Stimulated activated CD8-positive, alpha-beta memory T cell treated with anti-CD3 and anti-CD28 coated beads, Interleukin-15, amount 100 ng/mL, for 4 hours (primary cell): ENCODE measurements at places on chromosomes 7 and 10.

DNA sequence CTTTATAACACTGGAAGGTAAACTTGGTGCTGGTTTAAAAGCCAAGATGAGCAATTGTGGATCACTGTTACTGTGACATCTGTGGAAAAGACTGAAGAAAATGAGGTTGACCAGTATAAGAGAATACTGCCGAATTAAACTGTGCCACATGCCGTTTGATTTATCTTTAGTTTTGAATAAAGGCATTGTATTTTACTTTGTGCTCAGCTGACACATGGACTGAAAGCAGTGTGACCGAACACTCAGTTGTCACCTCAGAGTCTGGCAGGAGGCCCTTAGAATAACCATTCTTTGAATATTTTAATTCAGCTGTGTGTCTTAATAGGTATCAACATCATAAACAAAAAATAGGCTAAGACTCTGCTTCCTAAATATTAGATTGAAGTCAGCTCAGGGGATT lies 133.7 kb upstream of the GJD4 start:
- no peak for DNase-seq

GRCh38 chr10:61164458-61165160 lies 220.6 kb upstream of the RHOBTB1 start:
- DNase-seq, result no peak

- DNase-seq, result no peak
Measured at GRCh38 chr10:76463111-76463510, 1031.7 kb downstream of the LRMDA start.

- no peak for DNase-seq
Measured at GRCh38 chr10:3398825-3399646, 226.5 kb upstream of the PITRM1 start.

DNA sequence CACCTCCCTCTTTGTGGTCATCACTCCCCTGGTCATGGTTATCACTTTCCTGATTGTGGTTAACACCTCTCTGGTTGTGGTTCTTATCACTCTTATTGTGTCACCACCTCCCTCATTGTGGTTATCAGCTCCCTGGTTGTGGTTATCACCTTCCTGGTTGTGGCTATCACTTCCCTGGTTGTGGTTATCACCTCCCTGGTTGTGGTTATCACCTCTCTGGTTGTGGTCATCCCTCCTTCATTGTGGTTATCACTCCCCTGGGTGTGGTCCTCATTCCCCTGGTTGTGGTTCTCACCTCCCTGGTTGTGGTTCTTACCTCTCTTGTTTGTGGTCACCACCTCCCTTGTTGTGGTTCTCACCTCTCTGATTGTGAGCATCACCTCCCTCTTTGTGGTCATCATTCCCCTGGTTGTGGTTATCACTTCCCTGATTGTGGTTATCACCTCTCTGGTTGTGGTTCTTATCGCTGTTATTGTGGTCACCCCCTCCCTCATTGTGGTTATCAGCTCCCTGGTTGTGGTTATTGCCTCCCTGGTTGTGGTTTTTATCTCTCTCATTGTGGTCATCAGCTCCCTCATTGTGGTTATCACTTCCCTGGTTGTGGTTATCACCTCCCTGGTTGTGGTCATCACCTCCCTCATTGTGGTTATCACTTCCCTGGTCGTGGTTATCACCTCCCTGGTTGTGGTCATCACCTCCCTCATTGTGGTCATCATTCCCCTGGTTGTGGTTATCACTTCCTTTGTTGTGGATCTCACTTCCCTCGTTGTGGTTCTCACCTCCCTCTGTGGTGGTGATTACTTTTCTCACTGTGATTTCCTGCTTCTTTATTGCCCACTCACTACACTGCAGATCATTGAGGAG lies 106.7 kb downstream of the GPR26 start:
- DNase-seq, result no peak

DNA sequence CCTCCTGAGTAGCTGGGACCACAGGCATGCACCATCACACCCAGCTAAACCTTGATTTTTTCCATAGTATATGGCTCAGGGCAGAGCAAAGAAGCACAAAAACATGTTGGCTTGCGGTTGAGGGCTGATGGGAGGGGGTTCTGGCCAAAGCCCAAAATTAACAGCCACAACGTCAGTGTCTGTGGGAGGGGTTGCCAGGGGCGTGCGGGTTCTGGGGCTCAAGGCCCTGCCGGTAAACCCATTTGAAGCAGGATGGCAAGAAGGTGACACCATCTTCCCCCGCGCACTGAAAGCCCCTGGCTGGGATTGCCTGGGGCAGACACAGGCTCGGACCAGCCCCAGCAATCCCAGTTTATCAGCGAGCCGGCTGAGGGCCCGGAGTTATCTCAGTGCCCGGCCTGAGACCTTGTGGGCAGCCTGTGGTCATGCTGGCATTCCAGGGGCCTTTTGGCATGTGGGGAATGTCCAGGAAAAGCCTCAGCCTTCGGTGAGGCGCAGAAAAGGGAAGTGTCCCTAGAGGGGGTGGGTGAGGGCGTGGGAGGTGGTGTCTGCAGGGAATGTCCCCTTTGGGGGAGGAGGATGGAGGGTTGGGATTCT lies 167.7 kb upstream of the TNRC18 start:
- no peak for DNase-seq

GRCh38 chr7:116229366-116229765 lies 19.0 kb downstream of the TES start:
- DNase-seq, result no peak

DNA sequence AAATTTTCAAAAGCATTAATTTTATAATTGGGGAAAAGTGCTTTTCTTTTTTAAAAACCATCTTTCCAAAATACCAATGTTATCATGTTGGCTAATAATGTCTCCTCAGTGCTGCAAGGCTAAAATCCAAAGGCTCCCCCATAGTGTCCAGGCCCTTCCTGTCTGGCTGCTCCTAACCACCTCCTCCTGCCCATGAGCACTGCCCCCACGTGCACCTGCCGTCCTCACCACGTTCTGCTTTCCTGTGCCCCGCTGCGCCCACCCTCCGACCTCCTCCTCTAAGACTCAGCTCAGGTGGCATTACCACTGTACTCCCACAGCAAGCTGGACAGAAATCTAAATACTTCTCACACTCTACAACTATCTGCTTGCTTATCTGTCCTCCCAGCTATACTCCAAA lies 17.7 kb downstream of the PAXIP1 start:
- DNase-seq, result no peak

GRCh38 chr10:77192402-77192801 lies 445.2 kb downstream of the KCNMA1 start:
- no peak for DNase-seq

- no peak for DNase-seq
Measured at GRCh38 chr7:75892634-75893272, 13.9 kb downstream of the RHBDD2 start.

GRCh38 chr10:24958721-24959381 lies 6.4 kb upstream of the PRTFDC1 start:
- DNase-seq, result no peak

GRCh38 chr7:45593121-45593541 lies 19.0 kb downstream of the ADCY1 start:
- no peak for DNase-seq

DNA sequence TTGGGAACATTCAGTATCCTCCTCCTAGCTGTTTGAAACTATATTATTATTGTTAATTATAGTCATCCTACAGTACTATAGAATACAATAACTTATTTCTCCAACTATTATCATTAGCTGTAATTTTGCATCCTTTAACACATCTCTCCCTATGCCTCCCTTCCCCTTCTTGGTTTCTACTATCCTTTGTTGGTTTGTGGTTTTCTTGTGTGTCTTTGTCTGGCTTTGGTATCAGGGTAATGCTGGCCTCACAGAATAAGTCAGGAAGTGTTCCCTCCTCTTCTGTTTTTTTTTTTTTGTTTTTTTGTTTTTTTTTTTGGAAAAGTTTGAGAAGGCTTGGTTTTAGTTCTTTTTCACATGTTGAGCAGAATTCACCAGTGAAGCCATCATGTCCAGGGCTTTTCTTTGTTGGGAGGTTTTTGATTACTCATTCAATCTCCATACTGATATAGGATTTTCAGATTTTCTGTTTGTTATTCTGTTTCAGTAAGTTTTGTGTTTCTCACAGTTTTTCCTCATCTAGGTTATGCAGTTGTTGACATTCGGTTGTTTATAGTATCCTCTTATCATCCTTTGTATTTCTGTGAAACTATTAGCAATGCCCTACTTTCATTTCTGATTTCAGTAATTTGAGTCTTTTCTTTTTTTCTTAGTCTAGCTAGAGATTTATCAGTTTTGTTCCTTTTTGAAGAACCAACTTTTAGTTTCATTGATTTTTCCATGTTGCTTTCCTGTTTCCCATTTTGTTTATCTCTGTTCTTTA lies 21.6 kb downstream of the C1GALT1 start:
- no peak for DNase-seq

- DNase-seq, result no peak
Measured at GRCh38 chr7:127151379-127151778, 101.4 kb downstream of the GRM8 start.

DNA sequence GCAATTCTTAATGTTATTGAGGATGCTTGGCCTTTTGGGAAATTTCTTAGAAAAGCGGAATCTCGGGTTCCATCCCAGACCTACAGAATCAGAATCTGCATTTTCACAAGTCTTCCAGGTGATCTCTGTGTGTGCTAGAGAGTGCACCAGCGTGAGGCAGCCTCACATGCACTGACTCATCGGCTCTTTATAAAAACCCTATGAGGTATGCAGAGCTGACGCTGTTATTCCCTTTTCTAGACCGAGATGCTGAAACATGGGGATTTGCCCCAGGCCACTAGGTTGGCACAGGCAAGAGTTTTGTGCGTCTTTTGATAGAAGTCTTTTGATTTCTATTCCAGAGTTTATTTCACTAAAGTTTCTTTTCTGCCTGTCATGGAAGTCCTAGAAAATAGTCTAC lies 61.2 kb downstream of the CDCA7L start:
- no peak for DNase-seq

DNA sequence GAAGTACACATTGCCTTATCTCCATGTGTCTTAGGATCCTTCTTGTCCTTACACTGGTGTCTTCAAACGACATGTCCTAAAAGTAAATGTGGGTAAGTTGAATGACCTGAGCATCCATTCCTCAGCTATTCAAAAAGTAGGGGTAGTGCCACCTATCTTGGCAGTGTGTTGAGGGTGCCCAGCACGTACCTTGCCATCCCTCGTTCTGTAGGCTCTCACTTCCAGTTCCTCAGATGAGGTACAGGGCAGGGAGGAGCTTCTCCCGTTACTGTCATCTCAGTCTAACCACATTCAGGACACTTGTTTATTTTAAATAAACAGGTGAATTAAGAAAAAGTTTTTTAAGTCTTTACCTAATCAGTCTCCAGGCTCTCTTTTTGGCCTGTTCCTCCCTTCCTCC lies 13.0 kb downstream of the BUD23 start:
- DNase-seq, result no peak

DNA sequence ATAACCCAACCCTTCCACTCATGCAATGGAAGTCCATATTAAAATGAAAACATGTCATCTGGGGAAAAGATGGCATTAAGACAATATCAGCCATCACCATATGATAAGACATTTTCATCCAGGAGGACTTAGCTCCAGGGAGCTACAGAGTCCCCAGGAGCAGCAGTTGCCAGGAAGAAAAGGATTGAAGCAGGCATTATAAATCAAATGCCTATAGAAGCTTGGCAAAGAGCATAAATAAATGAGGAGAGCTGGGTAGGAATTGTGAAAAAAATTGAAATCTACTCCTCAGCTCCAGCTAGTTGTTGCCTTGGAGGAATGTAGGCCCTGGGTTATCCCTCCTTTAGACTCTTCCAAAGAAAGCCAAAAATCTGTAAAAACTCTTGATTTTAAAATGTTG lies 42.5 kb downstream of the FAM13C start:
- DNase-seq, result no peak

DNA sequence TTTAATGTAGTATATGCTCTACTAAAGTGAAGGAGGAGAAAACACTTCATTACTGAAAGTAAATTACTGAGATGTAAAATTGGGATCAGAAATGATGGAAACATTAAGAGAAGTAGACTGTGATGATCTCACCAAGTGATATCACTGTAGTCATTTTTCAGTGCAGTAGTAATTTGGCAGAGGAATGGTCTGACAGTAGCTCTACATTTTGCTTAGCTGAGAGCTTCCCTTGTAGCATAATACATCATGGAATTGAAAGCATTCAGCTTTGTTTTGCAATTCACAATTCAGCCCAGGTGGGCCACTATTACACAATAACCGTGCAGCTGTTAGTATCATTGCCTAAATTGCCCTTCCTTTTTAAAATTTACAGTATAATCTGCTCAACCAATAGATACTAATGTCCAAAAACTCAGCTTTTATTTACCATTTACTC lies 19.4 kb upstream of the CABCOCO1 start:
- DNase-seq, result no peak

- DNase-seq, result no peak
Measured at GRCh38 chr7:93856323-93856722, 34.2 kb downstream of the TFPI2 start.

GRCh38 chr10:133198206-133198605 lies 31.8 kb upstream of the UTF1 start:
- no peak for DNase-seq

GRCh38 chr7:154987571-154987970 lies 15.4 kb downstream of the PAXIP1 start:
- no peak for DNase-seq

GRCh38 chr10:114780577-114781184 lies 40.9 kb upstream of the FHIP2A start:
- no peak for DNase-seq
